ENCODE measurements at places on chromosomes 6 and 20.
A peak's percentile ranks its signal among the peaks of the same experiment; 100 is the strongest.

GRCh38 chr6:75934643-75935472, 137.6 kb downstream of the IMPG1 start:
- peak; percentile 76 for DNase-seq

- peak; percentile 28 for DNase-seq
These were observed 1.9 kb upstream of the FUCA2 start for GRCh38 chr6:143513410-143513809.

DNA sequence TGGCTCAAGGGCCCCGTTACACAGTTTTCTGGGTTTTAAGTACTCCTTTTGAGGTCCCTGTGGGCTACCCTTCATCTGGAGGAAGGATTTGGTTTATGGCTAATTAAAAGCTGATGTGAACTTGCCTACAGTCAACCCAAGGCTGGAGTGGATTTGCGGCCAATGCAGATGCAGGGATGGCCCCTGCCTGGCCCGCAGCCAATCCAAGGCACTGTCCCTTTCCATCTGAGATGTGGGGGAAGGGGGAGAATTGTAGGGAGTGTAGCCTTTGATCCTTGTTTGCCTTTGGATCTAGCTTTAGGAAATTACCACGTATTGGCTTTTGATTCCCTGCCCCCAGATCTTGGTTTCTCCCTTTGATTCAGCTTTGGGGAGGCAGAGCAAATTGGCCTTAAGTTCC, 128.0 kb upstream of the GGTLC1 start:
- DNase-seq = no peak

GRCh38 chr6:64250126-64250525, 614.5 kb downstream of the PHF3 start:
- no peak for DNase-seq

- DNase-seq = no peak
These were observed 14.8 kb upstream of the SCGN start for GRCh38 chr6:25637211-25637610.

DNA sequence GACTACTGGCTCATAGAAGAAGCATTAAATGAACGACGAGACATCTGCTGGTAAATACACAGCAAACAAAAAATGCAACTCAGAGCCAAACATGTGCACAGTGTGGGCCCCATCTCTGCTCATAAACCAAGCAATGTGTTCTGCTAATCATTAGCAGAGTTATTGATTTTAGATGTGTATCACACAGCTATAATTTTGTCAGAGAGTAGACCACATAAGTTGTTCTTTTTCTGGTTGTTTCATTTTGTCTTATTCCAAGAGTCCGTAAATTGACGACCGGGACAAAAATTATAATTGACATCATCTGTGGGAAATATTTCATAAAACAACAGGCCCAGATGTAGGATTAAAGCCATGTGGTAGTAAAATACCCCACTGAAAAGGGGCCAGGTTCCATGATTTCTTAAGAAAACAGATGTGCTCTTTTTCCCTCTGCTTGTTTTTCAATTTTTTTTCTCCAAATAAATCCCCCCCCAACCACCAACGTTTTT, 423.6 kb downstream of the HAO1 start:
- no peak for DNase-seq

- peak; percentile 36 for DNase-seq
These were observed 54.9 kb upstream of the CD93 start for GRCh38 chr20:23140991-23141390.

DNA sequence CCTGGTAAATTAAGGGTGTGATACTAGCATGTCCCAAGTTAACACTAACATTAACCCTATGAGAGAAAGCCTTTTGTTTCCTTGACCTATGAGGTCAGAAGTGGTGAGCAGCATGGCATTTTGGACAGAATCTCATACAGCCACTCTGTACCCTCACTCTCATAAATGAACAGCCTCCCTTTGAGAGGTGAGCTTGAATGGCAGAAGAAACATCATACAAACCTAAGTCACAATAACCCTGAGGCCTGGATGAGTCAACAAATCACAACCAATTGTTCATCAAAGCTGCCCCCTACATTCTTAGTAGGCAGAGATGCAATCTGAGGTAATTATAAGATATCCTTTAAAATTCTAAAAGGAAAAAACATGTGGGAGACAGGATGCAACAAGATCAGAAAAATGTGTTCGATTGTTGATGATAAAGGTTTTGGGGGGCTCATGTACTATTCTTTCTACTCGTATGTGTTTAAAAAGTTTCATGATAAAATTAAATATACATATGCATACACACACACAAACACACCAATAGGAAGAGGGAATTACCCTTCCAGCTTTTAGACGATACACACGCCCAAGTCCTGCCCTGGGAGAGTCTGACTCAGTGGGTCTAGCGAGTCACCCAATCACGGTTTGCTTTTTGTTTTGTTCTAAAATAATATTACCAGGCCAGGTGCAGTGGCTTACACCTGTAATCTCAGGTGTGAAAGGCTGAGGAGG, 117.3 kb downstream of the ARHGAP18 start:
- DNase-seq = no peak

DNA sequence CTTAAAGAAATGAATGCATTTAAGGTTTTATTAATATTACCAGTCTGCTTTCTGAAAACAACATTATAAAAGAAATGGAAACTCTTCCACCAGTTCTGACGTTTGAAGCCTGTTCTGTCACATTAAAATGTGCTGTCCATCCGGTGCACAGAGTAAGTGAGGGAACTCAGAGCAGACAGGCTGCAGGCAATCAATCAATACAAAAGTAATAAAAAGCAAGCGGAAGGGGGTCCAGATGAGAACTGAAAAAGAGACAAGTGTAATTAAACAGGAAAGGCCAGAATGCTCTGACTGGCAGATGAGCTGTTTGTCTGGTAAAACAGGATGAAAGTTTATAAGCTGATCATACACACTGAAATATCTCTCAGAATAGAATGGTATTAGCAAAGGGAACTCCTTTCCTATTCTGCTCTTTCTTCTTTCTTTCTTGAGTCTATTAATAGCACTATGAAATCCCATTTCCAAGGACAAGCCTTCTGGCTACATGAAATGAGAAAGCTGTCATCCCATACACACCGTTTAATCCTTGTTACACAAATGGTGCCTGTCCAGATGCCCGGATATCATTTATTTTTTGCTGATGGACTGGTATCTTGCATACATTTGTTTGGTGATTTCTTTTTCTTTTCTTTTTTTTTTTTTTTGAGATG, 94.3 kb downstream of the RAMACL start:
- DNase-seq = no peak

DNA sequence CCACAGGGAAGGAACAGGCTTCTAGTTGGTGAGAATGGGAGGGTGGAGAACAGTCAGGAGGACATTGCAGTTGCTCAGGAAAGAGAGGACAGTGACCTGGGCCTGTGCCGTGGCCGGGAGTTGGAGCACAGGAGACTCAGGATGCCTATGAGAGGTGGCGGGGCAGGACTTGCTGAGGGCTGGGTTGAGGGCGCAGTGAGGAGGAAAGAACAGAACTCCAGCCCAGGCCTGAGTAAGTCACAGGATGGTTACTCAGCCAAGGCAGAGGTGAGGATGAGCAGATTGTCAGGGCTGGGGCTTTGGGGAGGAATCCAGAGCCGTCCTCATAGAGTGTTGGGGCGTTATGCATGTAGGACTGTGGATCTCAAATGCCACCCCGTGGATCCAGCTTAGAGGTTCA, 21.2 kb downstream of the CST4 start:
- DNase-seq = no peak

GRCh38 chr6:139150920-139151319, 16.0 kb downstream of the HECA start:
- no peak for DNase-seq

- no peak for DNase-seq
These were observed 236.0 kb upstream of the EYS start for GRCh38 chr6:65943051-65943450.

- peak; percentile 92 for DNase-seq
These were observed 1.1 kb upstream of the ZDHHC14 start for GRCh38 chr6:157379656-157380457.

DNA sequence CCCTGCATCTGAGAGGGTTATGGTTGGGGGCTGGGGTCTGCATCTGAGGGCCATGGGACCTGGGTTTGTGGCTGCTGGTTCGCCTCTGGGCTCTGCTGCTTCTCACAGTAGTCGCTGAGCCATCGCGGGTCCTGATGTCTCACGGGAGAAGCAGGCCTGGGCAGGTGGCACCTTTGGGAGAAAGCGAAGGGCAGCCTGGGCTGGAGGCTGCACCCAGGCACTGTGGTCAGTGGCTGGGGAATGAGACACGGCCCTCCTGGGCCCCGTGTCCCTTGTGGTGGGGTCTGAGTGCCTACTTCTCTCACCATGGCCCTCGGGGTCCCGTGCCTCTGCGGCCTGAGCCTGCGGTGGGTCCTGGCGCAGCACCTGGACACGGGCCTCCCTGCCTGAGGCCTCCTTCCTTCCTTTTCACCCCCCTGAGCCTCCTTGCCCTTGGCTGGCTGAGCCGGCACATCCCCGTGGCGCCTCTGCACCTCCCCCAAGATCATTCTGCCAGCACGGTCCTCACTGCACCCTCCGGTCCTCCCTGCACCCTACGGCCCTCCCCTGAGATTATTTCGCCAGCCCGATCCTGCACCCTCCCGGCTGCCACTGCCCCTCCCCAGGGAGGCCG, 206.0 kb downstream of the ERMARD start:
- DNase-seq = no peak

GRCh38 chr6:156344491-156344890, 432.7 kb upstream of the ARID1B start:
- DNase-seq = no peak

GRCh38 chr20:47379433-47380150, 23.1 kb upstream of the ZMYND8 start:
- peak; percentile 89 for DNase-seq

GRCh38 chr6:139406577-139407343, 32.3 kb upstream of the CITED2 start:
- DNase-seq = no peak

DNA sequence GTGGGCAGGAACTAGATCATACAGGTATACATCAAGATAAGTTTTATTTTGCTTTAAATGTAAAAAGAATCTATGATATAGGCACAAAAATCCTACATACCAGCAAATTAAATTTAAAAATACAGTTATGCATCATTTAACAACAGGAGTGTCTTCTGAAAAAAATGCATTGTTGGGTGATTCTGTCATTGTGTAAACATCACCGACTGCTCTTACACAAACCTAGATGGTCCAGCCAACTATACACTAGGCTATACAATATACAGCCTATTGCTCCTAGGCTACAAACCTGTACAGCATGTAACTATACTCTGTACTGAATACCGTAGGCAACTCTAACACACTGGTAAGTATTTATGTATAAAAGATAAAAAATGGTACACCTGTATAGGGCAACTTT, 139.4 kb downstream of the RNGTT start:
- no peak for DNase-seq

DNA sequence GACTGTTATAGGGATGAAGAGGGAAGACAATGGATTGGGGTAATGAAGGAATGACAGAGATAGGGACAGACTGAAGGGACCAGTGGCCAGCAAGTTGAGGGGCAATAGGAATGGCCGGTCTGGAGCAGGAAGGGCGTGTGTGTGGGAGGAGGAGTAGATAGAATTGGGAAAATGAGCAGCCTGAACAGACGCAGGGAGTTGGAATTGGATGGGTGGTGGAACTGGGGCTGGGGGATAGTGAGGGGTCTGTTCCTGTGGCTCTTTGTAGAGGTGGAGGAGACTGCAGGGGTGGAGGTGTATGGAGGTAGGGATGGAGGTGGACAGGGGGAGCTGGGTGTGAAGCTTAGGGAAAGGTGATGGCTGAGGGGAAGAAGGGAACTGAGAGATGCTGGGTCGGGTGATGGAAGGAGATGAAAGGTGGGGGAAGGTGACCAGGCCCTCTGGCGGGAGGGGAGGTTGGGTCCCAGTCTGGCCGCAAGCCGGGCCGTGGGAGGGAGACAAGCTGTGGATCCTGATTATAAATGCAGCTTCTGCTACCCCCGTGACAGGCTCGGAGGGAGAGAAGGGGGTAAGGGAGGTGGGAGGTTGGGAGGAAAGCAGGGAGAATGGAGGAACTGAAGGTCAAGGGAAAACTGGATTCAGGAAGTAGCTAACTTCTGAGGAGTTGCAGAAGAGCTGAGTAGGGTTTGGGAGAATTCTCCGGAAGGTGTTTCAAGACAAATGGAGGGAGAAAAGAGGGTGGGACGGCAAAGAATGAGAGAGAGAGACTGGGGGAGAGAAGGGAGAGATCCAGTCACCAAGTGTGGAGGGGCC, 5.2 kb downstream of the SYNGAP1 start:
- no peak for DNase-seq

DNA sequence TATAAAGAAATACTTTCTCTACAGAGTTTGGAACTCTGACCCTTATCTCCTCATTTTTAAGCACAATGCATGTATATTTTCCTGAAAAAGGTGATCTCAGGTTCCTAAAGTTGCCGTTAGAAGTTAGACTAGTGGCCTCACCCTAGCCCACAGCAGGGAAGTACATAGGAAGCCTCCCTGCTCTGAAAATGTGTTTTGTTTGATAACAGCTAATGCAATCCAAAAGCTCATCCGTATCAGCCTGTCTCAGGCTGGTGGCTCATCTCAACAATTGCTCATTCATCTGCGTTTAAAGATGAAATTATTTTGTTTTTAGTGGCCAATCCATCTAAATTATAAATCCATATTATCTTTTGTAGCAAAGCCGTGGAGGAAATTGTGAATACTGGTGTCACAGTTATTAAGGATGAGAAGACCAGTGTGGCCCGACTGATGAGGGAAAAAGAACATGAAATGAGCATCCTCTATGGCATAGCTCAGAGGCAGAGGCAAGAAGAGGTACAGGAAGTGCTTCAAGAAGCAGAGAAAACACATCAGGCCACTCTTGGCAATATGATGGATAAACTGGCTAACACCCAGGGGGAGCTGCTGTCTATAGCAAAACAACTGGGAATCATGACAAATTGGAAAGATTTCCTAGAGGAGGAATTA, 20.1 kb downstream of the C6orf163 start:
- DNase-seq = no peak

GRCh38 chr6:104402572-104402971, 457.1 kb downstream of the HACE1 start:
- no peak for DNase-seq

DNA sequence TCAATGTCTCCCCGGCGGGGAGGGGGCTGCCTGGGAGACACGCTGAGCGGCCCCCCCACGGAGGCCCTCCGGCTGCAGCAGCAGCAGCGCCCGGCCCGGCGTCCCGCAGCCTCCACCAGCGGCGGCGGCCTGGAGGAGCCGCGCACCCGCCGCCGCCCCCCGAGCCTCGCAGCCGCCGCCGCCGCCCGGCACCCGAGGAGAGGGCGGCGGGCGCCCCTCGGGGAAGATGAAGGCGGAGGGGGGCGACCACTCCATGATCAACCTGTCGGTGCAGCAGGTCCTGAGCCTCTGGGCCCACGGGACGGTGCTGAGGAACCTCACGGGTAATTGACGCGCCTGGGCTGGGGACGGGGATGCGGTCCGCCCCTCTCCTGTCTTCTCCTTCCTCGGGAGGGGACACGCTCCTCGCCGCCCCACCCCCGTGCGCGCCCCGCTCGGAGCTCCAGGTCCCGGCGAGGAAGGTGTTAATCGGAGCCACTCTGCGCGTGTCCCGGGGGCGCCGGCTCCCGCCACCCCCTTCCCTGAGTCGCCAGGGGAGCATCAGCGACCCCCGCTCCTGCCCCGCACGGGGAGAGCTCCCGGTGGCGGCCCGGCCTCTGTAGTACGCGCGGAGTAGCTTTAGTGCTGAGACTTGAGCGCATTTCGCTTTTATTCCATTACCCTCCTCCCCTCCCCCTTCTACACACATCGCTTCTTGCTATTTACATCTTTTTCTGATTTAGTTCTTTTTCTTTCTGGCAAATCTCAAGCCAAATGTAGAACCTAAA, 686 bp downstream of the TMEM170B start:
- peak; percentile 17 for DNase-seq

- no peak for DNase-seq
These were observed 26.5 kb upstream of the STX11 start for GRCh38 chr6:144123836-144124235.

- peak; percentile 70 for DNase-seq
These were observed 39.0 kb downstream of the GMPR start for GRCh38 chr6:16277101-16277981.
